ENCODE measurements at places on chromosomes 3 and 15.

DNA sequence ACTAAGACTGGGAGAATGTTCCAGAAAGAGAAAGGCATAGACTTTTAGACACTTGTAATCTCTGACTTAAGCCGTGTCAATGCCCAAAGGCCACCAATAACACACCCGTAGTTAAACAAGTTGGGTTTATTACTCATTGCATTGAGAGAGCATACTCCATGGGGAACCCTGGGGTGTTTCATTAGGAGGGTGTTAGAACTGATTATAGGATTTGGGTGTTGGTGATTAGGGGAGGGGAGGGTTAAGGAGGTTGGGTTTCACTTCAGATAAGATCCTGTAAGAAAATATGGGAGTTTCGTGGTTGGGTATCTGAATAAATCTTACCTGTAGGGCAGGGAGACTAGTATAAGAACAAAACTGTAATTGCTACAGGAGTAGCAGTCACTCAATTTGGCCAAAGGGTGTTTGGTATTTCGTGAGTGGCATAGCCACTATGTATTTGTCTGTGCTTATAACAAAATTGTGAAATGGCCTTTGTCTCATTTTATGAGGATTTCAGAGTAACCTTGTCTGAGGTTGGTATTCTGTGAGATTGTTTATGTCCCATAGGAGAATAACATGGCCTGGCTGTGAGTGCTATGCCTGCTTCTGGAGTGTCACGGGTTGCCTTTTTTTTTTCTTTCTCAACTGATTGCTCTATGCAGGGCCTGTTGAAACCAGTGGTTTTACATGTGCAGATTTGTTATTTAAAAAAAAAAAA is 2.9 kb downstream of the HACD3 start:
- no peak for DNase-seq

GRCh38 chr3:188232656-188233055 is 78.7 kb downstream of the LPP start:
- no peak for DNase-seq

- no peak for DNase-seq
Observed at GRCh38 chr3:134029256-134029733, 430 bp downstream of the SLCO2A1 start.

GRCh38 chr15:36917411-36918267 is 182.7 kb downstream of the MEIS2 start:
- no peak for DNase-seq

DNA sequence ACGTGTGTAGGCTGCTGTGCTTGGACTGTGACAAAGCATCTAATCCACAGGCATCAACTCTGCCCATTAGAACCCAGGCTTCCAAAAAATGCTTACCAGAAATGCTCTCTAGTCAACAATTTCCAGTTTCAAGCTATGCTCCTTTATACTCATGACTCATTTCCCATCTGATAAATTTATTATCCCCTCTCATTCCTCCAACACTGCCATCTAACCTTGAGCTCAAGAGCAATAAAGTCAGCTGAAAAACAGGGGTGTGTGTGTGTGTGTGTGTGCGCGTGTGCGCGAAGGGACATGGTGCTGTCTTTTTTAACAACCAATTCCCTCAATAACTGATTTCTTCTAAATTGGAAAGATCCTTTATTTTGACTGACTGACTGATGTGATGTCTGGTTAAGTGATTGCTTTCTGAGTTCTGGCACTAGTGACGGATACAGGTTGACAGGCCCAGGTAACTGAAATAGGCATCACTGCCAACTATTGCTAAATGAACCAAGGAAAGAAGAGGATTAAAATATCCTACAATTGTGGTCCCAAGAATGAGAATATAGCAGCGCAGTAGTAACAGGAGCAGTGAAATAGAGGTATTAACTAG is 405.5 kb downstream of the ZNF385D start:
- no peak for DNase-seq

DNA sequence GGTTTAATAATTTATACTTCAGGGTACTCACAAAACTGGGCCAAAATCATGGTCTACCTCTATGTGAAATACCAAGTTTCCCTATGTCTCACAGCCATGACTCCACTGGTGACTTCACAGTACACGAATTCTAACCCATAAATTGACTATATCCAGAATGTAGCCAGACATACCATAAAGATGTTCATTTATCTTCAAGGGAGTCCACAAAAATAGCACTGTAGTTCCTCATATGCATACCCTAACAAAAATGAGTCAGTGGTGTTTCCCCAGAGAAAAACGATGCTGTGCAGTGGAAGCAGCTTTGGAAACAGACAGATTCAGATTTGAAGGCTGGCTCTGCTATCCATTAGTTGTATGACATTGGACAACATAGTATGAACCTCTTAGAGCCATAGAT is 438.8 kb downstream of the FHIT start:
- no peak for DNase-seq

DNA sequence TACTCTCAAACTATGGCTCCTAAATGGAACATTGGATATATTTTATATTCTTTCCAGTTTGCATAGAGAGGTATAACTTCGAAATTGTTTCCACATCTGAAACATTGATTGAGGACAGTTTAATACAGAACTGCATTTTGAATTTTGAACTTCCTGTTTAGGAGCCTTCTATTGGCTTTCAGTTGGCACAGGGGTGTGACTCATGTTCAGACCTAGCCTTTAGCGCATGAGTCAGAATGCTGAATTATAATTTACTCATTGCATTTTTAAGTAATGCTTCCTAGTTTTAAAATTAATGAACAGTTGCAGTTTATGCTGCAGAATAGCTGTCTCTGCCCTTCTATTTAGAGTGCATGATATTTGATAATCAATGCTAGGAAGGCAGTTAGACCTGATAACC is 751.7 kb downstream of the CADM2 start:
- DNase-seq, result no peak

GRCh38 chr3:121995161-121996137 is 26.6 kb downstream of the ILDR1 start:
- DNase-seq, result peak; percentile 49

GRCh38 chr15:85828126-85828525 is 33.4 kb upstream of the KLHL25 start:
- DNase-seq, result no peak

DNA sequence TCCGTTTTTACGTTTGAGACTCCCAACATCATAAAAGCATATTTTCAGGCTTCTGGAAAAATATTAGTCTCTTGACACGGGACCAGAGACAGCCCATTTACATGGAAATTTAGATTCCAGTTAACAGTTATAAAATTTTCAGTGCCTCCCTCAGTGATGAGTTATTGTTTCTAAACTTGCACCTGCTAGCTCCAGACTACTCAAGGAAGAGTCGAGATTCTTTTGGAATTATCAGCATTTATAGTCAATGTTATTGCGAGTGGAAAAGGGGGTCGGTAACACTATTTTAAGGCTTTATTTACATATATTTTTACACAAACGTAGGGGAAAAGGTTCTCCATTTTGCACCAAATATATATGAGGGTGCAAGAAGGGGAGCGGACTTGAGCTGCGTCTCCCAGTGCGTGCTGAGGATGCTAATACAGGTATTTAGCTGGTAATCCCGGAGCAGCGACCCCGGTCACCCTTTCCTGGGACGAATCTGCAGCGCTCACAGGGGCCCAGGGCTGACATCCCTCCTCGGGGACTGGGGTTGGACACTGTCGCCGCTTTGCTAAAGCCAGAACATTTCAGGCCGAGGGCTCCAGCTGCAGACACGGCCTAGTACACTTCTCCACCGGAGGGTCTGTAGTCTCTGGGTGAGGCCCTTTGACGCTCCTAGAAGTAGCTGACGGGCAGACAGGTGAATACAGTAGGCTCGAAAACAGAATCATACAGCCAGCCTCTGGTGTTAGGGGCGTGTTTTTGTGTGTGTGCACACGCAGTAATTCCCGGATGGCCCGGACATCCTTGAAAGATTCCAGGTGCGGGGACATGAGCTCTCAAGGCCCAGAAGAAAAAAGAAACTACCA is 729 bp upstream of the ZBTB11 start:
- DNase-seq, result no peak

DNA sequence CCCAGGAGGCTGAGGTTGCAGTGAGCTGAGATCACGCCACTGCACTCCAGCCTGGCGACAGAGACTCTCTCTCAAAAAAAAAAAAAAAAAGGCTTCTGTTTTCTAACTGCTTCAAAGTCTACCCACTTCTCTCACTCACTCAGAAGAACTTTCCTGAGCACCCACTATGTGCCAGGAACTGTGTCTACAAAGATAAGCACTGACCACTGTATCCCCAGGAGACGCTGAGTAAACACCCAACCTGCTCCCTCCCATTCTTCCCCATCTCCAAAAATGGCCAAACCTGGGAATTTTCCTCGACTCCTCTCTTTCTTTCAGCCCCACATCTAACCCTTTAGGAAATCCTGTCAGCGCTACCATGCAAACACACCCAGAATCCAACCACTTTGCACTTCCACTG is 12.5 kb downstream of the RUVBL1 start:
- no peak for DNase-seq

GRCh38 chr15:85625856-85626255 is 168.9 kb downstream of the KLHL25 start:
- DNase-seq, result no peak

GRCh38 chr15:88258093-88258641 is 1.6 kb upstream of the NTRK3 start:
- no peak for DNase-seq

GRCh38 chr3:66501483-66502244 is 842 bp upstream of the LRIG1 start:
- DNase-seq, result no peak

- no peak for DNase-seq
Observed at GRCh38 chr3:134327594-134327975, 46.7 kb downstream of the AMOTL2 start.

GRCh38 chr3:174524203-174524602 is 334.9 kb upstream of the NAALADL2 start:
- DNase-seq, result no peak

DNA sequence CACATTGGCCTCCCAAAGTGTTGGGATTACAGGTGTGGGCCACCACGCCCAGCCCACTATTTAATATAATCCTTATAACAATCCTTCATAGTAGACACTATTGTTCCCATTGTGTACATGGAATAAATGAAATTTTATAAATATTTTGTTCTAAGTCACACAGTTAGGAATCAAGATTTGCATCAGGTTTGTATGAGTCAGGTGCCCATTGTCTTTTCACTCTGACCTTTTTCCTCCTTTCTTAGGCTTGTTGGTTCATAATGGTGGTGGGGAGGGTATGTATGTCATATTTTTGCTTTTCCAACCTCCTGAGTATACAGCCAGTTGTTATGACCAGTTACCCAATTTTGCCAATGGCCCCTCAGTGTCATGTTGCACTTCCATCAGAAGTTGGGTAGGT is 18.0 kb upstream of the SLC30A4 start:
- DNase-seq, result no peak

DNA sequence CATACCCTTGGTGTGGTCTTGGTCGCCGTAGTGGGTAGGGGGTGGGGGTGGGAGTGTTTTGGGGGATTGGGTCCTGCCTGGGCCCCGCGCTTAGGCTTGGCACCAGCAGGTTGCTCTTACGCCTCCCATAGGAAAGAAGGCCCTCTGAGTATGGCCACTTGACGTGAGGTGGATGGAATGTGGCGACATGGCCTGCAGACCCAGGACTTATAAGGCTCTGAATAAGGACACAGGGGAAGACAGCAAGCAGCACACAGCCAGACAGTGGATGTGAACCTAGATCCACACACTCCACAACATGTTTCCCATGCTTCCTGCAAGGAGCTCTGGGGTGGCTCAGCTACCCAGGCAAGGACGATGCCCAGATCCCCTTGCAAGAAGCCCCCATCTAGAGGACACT is 12.4 kb downstream of the RBPMS2 start:
- no peak for DNase-seq

GRCh38 chr3:159616234-159616825 is 372.3 kb upstream of the IL12A start:
- DNase-seq, result no peak

- peak; percentile 45 for DNase-seq
Observed at GRCh38 chr3:98657457-98657856, 64.0 kb upstream of the CPOX start.

GRCh38 chr15:79311901-79312553 is 1.1 kb downstream of the TMED3 start:
- no peak for DNase-seq

DNA sequence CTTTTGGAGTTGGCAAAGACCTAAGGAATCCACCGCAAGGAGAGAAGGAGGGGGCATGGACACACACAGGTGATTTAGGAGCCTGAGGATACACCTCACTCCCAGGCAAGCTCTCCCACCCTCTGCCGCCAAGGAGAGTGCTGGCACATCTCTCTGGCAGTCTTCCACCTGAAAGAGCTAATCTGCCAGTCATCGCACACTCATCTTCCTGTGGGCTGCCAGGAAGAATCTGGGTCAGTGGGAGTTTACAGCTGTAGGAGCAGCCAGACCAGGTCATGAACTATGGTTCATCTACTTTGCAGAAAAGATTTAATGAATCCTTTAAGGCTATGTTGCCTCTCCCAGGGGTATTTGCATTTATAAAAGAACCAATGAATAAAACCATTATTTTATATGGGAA is 170.6 kb upstream of the TSC22D2 start:
- DNase-seq, result no peak

DNA sequence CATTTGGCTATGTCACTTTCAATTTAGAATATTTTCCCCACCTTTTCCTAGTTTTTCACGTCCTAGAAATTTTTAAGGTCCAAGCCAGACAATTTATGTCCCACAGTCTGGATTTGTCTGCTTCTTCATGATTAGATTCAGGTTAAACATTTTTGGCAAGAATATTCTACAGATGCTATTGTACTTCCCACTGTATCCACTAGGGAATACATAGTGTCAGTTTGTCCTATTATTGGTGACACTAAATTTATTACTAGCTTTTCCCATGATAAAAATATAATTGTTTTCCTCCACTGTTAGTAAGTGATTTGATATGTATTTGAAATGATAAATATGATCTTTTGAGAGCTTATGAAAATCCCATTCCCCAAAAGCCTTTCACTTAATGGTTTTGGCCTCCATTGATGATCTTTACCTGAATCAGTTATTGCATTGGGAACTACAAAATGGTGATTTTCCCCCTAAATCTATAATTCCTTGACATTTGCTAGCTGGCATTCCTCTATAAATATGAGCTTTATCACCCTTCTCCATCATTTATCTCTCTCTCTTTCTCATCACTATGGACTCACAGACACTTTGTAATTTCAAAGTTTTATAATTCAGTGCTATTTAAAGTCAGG is 8.3 kb downstream of the ARL14 start:
- DNase-seq, result no peak

- no peak for DNase-seq
Observed at GRCh38 chr3:125684199-125684598, 88.9 kb upstream of the OSBPL11 start.

DNA sequence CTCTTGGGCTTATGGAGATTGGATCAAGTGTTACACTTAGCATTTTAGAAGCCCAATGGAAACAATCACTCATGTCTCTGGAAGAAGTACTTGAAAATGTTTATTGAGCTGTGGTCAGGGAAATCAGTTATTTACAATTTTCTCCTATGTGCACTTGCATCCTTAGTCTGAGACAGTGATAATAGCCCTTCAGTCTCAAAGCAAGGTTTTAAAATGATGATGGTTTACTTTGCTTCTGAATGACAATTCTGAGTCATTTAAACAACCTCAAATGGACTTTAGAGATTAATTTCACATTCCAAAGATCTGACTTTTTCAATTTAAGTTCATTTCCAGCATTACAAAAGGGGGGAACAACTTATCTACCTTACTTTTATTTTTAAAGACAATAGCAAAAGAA is 20.1 kb downstream of the TIPARP start:
- no peak for DNase-seq

- DNase-seq, result no peak
Observed at GRCh38 chr3:129282727-129283327, 4.2 kb downstream of the HMCES start.
